Right forelimb (tissue), 1 donor: ENCODE measurements at places on chromosomes 3 and 15.
A peak's percentile ranks its signal among the peaks of the same experiment; 100 is the strongest.

- peak; percentile 40 for DNase-seq
Observed at GRCh38 chr3:49727924-49728361, 4.2 kb upstream of the GMPPB start.

DNA sequence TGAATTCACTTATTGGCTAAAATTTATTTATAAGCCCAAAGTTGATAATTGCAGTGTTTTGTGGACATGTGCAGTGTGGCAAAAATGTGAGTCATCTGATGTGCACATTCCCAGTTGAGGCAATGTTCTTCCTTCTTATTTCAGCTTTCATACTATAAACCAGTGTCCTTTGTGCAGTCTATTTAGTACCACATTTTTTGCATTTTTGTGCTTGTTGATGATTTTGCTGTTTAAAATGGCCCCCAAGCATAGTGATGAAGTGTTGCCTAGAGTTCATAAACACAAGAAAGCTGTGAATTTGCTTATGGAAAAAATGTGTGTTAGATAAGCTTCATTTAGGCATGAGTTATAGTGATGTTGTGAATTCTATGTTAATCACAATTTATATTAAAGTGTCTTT is 19.4 kb upstream of the IL20RB start:
- DNase-seq = no peak

GRCh38 chr3:16243706-16244490 is 20.8 kb downstream of the DPH3 start:
- no peak for DNase-seq

DNA sequence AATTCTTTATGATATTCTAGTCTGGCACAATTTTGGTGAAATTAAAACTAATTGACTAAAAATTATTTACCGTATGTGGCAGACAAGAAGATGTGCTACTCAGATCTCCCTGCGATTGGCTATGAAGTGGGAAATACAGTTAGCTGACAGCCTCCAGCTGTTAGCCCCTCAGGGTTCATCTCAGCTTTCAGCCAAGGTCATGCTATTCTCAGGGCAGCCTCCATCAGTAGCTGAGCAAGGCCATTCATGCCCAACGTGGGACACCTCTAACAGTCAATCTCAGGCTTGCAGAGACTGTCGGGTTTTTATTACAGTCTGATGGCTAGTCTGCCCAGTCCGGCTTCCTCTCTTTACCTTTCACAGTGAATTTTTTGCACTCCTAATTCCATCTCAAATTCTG is 6.7 kb downstream of the PARP9 start:
- DNase-seq = no peak

DNA sequence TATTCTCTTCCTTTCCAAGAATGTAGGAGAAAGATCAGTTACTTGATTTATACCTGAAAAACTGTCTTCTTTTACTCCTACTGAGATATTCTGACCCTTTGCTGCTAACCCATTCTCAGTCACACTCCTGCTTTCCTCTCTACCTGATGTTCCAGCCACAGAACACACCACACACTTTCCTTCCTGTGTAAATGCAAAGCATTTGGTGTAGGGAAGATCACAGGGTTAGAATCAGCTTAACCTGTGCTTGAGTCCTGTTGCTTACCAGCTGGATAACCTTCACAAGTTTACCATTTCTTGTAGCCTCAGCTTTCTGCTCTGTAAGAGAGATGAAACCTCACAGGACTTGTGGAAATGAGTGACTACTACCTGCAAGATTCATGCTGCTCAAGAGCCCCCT is 489.8 kb upstream of the GOLIM4 start:
- no peak for DNase-seq

- no peak for DNase-seq
Observed at GRCh38 chr3:9786825-9787669, 5.2 kb downstream of the TADA3 start.

- DNase-seq = no peak
Observed at GRCh38 chr3:34024447-34025240, 226.2 kb downstream of the PDCD6IP start.

- DNase-seq = no peak
Observed at GRCh38 chr3:24359645-24360462, 134.8 kb downstream of the THRB start.

GRCh38 chr15:82830427-82831173 is 21.2 kb downstream of the WHAMM start:
- no peak for DNase-seq

- DNase-seq = no peak
Observed at GRCh38 chr3:120796976-120797375, 54.4 kb downstream of the GTF2E1 start.

DNA sequence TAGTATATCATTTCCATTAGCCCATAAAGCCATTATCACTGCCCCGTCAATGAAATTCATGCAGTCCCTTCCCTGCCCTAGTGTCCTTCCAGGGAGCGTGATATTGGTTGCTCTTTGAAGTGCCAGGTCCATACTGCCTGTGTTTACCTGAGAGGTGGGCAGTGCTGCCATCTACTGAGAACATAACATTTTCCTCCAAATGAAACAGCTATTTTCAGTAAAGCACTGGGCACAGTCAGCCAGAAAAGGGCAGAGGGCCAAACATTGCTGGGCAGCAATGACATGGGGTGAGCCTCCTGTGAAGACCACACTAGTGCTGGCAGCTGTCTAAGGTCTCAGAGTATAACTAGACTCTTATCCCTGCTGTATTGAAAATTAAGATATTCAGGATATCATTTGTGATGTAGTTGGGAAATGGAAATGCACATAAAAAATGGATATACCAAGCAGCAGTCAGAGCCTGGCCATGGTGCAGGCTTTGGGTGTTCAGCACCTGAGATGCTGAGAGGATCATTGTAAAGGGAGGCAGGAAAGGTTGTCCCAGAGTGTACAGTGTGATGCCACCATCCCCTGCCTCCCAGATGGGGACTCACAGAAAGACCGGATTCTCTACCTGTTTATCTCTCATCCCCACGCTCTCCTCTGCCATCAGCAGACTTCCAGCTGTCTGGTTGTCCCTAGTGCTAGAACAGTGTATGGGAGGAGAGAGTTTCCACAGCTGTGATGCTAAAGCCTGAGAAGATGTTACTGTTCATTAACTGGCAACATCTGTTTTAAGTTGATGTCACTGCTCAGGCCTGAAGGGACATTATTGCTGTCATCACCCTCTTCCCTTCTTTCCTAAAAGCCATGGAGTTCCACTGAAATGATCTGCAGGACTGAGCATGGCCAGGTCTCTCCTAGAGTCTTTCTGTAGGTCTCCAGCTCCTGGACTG is 108.8 kb downstream of the ARNT2 start:
- DNase-seq = no peak

- DNase-seq = no peak
Observed at GRCh38 chr15:41838400-41838897, at the start of gene PLA2G4B. Gene PLA2G4B, plus strand, starts transcription at chr15:41838847. Its CDS starts 67 bp downstream, at chr15:41838914.

DNA sequence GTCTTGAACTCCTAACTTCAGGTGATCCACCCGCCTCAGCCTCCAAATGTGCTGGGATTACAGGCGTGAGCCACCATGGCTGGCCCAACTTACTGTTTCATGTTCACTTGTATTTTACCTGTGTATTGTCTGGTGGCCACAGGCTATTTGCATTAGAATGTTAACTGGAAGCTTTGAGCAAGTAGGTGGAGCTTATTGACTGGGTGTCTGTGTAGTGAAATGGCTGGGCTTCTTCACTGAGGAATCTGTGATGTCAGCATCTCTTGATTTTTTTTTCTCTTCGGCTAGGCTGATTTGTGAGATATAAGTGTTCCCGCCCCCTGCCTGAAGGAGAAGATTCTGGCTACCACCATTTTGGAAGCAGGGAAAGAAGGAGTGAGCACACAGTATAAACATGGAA is 237.8 kb upstream of the PEX5L start:
- DNase-seq = no peak

- peak; percentile 51 for DNase-seq
Observed at GRCh38 chr15:41284427-41285177, 47.8 kb downstream of the OIP5 start.

DNA sequence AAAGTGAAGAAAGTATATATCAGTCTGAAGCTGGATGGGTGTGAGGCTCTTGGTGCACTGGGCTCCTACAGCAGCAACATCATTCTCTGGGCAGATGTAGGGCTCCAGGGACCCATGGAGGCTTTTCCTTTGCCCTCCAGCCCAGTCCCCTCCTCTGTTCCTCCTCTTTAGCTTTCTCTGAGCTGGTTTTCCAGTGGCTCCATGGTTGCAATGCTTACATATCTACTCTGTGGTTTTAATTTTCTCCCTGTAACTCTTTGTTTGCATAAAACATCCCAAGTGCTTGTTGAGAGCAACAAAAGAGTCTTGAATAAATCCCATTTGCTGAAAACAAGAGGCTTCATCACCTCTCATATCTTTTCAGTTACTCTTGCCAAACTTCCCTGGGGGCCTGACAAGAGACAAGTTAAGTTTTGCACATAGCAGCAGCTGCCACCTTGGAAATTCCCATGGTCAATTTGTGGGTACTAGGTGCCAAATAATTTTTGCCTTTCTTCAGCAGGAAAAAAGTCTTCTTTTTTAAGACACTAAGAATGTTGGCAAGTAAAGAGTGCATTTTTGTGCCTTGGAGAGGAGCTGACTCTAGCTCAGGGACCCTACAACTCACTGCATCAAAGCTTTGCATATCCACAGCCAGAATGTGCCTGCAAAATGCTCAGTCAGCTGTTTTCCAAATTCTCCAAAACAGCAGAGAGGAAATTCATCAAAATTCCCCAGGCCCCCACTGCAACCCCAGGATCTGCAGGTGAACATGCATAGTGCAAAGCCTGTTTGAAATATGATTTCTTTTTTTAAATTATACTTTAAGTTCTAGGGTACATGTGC is 41.9 kb downstream of the COLQ start:
- DNase-seq = no peak

DNA sequence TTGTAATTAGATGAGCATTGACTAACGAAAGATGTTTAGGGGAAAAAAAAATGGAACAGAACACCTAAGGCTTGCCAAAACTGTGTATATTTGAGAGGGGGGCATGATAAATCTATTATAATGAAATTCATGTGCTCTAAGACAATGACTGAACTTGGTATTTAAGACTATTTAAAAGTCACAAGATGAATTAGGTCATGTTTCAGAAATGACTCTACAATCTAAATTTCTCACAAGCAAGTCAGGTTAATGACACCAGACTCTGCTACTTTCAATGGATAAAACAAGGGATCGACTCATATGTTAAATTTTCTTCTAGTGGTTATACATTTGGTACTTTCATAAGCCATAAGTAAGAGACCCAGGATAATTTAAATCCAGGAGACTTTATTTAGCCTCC is 78.4 kb downstream of the DUT start:
- no peak for DNase-seq

GRCh38 chr15:92316586-92317295 is 76.9 kb upstream of the ST8SIA2 start:
- no peak for DNase-seq

DNA sequence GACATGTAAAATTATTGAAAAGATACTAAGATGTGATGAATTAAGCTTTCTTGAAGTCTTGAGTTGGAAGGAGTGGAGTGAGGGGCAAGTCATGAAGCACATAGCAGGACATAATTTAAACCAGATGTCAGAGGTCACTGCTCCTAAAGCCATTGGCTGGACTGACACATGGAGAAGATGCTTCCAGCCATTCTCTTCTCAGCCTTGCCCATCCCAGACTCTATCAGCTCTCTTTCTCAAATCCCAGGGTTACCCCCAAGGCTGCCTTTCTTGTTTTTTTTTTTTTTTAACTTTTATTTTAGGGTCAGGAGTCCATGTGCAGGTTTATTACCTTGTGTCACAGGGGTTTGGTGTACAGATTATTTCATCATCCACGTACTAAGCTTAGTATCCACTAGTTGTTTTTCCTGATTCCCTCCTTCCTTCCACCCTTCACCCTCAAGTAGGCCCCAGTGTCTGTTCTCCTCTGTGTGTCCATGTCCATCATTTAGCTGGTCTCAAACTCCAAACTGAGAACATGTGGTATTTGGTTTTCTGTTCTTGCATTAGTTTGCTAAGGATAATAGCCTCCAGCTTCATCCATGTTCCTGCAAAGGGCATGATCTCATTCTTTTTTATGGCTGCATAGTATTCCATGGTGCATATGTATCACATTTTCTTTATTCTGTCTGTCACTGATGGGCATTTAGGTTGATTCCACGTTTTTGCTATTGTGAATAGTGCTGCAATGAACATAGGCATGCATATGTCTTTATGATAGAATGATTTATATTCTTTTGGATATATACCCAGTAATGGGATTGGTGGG is 18.9 kb downstream of the XIRP1 start:
- DNase-seq = no peak

GRCh38 chr15:90266485-90266884 is 1.0 kb downstream of the NGRN start:
- DNase-seq = peak; percentile 41
